Breast epithelium (tissue), 4 donors: ENCODE measurements at places on chromosomes 16 and 17. TPM values are rescaled to one million over a fixed set of nuclear protein-coding genes. Genes with fewer than 3 reads are reported as not detected.

CHST6 gene
- total RNA-seq = under 0.01 TPM

DNA sequence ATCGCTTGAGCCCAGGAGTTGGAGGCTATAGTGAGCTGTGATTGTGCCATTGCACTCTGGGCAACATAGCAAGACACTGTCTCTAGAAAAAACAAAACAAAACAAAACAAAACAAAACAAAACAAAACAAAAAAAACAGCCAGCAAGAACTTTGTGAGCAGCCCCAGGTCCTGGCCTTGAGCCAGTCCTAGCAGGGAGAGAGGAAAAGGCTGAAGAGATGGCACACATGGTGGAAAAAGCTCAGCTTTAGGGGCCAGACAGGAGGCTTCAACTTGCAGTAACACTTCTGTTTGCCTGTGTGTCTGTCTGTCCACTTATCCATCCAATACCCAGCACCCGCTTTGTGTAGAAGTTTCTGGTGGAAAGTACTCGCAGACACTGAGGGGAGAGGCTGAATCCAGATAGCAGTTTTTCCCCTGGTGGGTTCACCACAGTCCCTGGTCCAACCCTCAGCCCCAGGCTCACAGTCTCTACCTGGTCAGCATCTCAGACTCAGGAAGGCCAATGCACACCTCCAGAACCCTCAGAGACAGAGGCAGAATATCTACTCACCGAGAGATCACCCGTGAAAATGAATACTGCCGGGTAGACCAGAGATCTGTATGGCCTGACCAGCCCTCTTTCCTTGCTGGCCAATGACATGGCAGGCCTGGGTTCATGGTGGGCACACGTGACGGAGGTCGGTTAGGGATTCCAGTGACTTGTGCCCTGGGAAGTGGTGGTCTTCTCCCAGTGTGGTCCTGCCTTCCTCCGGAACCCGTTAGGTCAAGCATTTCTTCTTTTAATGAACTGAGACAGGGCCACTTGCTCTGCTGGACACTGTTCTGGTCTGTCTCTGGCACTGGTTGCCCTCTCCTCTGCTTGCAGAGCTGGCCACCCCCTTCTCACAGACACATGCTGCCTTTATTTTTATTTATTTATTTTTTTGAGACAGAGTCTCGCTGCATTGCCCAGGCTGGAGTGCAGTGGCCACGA lies 79.5 kb upstream of the DNAJA2 start:
- DNase-seq = no peak
- H3K4me3 ChIP-seq = no peak overlapping the region
- H3K4me1 ChIP-seq = no peaks in the 10 kb centered on the region

- H3K27me3 ChIP-seq = no peaks in the 10 kb centered on the region
- H3K27ac ChIP-seq = peak overlapping the region; percentile 83
- peaks cover 14% of the 10 kb centered on the region for H3K4me1 ChIP-seq
- H3K4me3 ChIP-seq = no peak overlapping the region
- peak; percentile 67 for DNase-seq
- H3K36me3 ChIP-seq = no peaks in the 10 kb centered on the region
Measured at GRCh38 chr17:64343833-64344637, 46.6 kb downstream of the PECAM1 start.

DNA sequence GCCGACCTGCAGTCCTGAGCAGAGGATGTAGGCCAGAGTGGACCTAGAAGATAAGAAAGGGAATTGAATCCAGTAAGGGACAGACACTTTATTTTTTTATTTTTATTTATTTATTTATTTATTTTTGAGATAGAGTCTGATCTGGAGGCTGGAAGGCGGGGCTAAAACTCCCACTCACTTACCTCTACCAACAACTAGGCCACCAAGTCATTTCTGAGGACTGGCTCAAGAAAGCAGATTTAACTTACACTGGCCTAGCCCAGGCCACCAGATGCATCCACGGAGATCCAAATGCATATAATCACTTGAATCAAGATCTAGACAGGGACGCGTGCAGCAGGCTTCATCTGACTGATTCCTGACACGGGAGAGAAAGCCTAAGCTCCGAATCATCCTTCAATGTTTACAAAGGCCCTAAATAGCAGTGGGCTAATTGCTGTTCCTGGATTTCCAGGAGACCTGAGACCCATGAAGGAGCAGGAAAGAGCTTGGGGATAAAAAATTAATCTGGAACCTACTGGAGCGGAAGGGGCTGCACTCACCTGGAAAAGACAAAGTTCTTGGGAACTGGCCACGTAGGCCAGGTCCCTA lies 1.1 kb upstream of the ALOX12 start:
- H3K27me3 ChIP-seq = no peaks in the 10 kb centered on the region
- DNase-seq = no peak
- H3K27ac ChIP-seq = no peak overlapping the region

FGF11 gene
- total RNA-seq = 2.9 TPM

TNK1 gene
- total RNA-seq = 1.1 TPM

DNA sequence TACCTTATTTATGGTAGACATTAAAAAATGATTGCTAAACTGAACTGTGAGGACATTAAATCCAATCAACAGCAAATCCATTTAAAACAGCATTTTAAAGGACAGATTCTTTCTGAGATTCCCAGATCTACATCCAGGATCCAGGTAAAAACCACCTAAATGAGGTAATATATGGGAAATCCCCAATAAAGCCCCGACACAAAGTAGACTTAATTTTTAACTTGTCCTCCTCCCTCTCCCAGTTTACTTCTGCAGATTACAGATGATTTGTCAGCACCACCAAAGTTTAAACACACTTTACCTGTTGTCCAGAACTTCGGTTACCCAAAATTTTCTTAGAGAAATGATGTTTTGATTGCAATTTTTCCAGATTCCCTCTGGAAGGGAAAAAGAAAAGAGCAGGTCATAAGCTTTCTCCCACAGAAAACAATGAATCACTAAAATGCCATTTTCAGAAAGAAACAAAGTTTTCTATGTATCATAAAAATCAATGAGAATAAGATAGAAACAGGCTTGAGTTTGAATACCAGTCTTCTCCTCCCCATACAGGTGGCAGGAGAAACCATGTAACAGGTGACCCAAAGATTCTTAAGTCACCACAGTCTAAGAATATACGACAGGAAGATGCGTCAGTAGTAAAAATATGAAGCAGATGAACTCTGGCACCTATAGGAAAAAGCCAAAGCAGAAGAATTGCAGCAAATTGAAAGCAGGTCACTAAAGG lies 22.8 kb downstream of the GJC1 start:
- H3K27ac ChIP-seq = no peak overlapping the region
- H3K36me3 ChIP-seq = no peaks in the 10 kb centered on the region
- no peaks in the 10 kb centered on the region for H3K4me1 ChIP-seq
- H3K4me3 ChIP-seq = no peak overlapping the region
- H3K27me3 ChIP-seq = no peaks in the 10 kb centered on the region

- no peaks in the 10 kb centered on the region for H3K36me3 ChIP-seq
- H3K27me3 ChIP-seq = no peaks in the 10 kb centered on the region
- no peak overlapping the region for H3K27ac ChIP-seq
- no peak for DNase-seq
Measured at GRCh38 chr17:32564325-32564724, 77.5 kb downstream of the CDK5R1 start.

DNA sequence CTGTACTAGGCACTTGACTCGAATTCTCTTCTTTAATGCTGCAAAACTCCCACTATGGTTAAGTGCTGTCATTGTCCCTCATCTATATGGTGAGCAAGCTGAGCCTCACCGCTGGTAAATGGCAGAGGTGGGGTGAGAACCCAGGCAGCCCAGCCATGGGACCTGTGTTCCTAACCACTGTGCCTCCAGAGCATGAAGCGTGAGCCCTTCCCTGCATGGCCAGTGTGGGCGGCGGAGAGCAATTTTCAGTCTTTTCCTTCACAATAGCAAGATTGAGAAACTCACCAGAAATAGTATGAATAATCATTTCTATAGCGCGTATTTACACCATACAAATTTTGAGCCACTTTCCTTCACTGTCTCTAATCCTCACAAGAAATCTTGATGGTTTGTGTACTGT lies 9.2 kb downstream of the BFAR start:
- no peak overlapping the region for H3K27ac ChIP-seq
- H3K36me3 ChIP-seq = peaks cover 3% of the 10 kb centered on the region
- H3K4me3 ChIP-seq = no peak overlapping the region

MAPK8IP3 gene
- 82.6 TPM for total RNA-seq

- H3K27me3 ChIP-seq = peaks cover 10% of the 10 kb centered on the region
- H3K36me3 ChIP-seq = no peaks in the 10 kb centered on the region
- peak overlapping the region; percentile 7 for H3K27ac ChIP-seq
Measured at GRCh38 chr16:87570938-87571867, 31.1 kb upstream of the JPH3 start.

TBC1D3I gene
- total RNA-seq = 0.64 TPM

NUPR1 gene
- total RNA-seq = 34.2 TPM

DNA sequence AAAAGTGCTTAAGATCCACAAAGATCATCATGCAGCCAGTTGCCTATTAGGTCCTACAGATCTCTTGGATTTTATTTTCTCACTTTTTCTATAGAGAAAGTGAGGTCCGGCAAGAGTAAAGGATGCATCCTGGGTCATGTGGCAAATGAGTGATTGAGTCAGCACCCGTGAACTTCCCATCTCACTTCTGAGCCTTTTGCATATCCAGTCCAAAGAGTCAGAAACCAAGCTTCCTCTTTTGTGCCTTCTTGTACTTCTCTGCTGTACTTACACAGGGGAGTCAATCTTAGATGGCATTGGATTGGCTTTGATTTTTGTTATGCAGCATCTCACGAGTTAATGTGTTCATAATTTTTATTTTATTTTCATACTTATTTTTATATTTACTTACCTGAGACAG lies 114.2 kb upstream of the IRX5 start:
- H3K36me3 ChIP-seq = no peaks in the 10 kb centered on the region
- H3K4me1 ChIP-seq = no peaks in the 10 kb centered on the region
- no peaks in the 10 kb centered on the region for H3K27me3 ChIP-seq
- H3K4me3 ChIP-seq = no peak overlapping the region
- H3K27ac ChIP-seq = no peak overlapping the region

DNA sequence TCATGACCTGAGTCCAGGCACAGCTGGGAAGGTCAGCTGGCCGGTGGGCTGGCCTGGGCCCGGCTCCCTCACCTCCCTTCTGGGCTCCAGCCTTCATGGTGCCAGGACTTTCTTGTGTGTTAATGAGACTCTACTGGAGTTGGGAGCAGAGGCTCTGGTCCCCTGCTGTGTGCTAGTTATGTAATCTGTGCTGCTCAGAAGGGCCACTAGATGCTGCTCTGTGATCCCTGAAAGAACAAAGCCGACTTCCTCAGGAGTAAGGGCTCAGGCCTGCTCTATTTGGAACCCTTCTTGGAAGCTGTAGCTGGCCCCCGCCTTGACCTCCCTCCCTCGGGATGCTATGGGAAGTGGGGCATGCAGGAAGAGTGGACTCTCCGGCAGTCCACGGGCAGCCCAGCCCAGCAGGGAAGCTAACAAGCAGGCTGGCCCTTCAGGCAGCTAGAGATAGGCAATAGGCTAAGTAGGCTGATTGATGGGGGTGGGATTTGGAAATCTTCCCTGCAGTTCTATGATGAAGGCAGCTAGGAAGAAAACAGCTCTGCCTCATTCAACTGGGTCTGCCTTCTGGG lies 3.3 kb upstream of the CDK5R1 start:
- DNase-seq = no peak
- peaks cover 10% of the 10 kb centered on the region for H3K4me1 ChIP-seq
- no peak overlapping the region for H3K4me3 ChIP-seq
- peaks cover 12% of the 10 kb centered on the region for H3K36me3 ChIP-seq
- no peaks in the 10 kb centered on the region for H3K27me3 ChIP-seq
- H3K27ac ChIP-seq = no peak overlapping the region

DNA sequence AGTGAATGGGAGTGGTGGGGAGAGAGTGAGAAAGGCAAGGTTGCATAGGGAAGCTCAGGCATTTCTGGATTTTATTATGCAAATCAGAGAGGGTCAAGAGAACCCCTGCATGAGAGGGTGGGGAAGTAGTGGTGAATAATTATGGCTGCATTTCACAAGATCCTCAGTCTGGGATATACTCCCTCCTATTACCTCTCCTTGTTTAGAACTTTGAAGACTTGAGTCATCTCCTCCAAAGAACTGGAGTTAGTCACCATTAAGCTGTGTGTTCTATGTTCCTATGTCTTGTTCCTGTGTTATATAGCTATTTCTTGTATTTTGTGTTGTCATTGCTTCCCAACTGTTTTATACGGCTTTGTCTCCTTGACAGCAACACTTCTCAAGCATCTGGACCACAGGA lies 18.4 kb downstream of the SOX9 start:
- H3K36me3 ChIP-seq = no peaks in the 10 kb centered on the region
- no peak overlapping the region for H3K4me3 ChIP-seq
- H3K27ac ChIP-seq = no peak overlapping the region
- no peaks in the 10 kb centered on the region for H3K27me3 ChIP-seq
- H3K4me1 ChIP-seq = no peaks in the 10 kb centered on the region

GRCh38 chr16:30018731-30019158 lies 4.3 kb upstream of the C16orf92 start:
- H3K36me3 ChIP-seq = no peaks in the 10 kb centered on the region
- H3K4me1 ChIP-seq = no peaks in the 10 kb centered on the region
- no peak overlapping the region for H3K4me3 ChIP-seq
- no peak for DNase-seq
- H3K27ac ChIP-seq = no peak overlapping the region

- DNase-seq = no peak
- peaks cover 5% of the 10 kb centered on the region for H3K36me3 ChIP-seq
- H3K4me1 ChIP-seq = no peaks in the 10 kb centered on the region
Measured at GRCh38 chr17:7513850-7514419, 29.8 kb downstream of the POLR2A start.

APOBR gene
- 0.66 TPM for total RNA-seq

GRCh38 chr17:31452101-31452500 lies 60.6 kb downstream of the RAB11FIP4 start:
- H3K36me3 ChIP-seq = no peaks in the 10 kb centered on the region
- H3K4me1 ChIP-seq = no peaks in the 10 kb centered on the region
- H3K4me3 ChIP-seq = no peak overlapping the region
- no peaks in the 10 kb centered on the region for H3K27me3 ChIP-seq
- H3K27ac ChIP-seq = no peak overlapping the region

ACE gene
- total RNA-seq = 9.1 TPM

DNA sequence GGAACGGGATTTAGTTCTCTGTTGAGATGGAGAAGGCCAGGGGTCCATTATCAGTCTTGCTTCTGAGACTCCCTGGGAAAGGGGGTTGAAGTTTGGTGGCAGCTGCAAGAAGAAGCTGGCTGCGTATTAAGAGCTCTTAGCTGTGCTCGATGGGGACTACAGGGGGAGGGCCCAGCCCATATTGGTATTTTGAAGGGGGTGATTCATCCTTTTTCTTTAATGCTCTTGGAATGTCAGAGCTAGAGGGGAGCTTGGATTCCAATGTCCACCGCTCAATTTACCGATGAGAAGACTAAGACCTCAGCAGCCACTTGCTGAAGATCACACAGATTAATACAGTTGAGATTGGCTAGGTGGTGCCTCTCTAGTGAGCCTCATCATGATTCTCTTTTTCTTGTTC lies 5.0 kb downstream of the NOG start:
- H3K4me3 ChIP-seq = no peak overlapping the region
- H3K27ac ChIP-seq = no peak overlapping the region
- H3K4me1 ChIP-seq = peaks cover 8% of the 10 kb centered on the region

DNA sequence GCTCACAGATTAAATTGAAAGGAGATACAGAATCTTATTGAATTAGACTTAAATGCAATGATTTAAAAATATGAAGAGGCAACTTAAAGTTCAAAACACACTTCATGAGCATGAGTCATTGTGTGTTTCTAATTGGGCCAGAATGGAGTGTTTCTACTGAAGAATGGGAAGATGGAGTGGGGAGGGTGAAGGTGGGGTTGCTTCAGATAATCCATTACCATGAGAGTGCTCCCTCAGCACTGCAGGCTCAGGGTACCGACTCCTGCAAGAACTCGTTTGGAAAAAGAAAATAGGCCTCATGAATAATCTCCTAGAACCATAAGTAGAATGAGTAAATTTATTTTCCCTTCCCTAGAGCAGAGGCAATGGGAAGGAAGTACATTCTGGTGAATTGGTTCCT lies 372.8 kb downstream of the TOX3 start:
- no peaks in the 10 kb centered on the region for H3K36me3 ChIP-seq
- DNase-seq = no peak
- no peak overlapping the region for H3K27ac ChIP-seq
- H3K4me1 ChIP-seq = no peaks in the 10 kb centered on the region

USP10 gene
- total RNA-seq = 70.8 TPM

PRSS53 gene
- total RNA-seq = 2.0 TPM
